NCI-H2171 treated with DMSO at 0.1 percent for 48 hours (cell line): ENCODE measurements at places on chromosomes 7 and 10.

DNA sequence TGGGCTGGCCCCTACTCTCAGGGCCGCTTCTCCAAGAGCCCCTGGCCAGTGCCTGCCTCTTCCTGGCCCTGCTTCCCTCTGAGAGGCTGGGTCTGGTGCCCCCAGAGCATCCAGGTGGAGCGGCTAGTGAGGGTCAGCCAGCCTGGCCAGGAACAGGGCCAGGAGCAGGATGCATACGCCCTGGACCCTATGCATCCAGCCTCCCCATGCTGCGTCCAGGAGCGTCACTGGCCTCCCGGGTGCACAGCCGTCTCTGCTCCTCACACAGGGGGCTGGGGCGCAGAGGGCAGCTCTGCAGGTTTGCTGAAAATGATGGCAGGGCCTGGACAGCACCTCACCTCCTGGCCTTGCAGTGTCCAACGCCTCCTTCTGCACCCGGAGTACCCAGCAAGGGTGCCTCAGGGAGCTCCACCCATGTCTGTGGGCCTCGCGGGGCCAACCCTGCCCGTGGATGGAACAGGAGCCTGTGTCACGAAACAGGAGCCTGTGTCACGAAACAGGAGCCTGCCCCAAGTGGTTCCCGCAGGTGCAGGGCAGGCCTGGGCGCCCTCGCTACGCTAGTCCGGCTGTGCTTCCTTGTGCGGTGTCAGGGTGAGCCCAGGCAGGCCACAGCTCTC, 246.2 kb upstream of the PPP2R2D start:
- DNase-seq, result no peak

DNA sequence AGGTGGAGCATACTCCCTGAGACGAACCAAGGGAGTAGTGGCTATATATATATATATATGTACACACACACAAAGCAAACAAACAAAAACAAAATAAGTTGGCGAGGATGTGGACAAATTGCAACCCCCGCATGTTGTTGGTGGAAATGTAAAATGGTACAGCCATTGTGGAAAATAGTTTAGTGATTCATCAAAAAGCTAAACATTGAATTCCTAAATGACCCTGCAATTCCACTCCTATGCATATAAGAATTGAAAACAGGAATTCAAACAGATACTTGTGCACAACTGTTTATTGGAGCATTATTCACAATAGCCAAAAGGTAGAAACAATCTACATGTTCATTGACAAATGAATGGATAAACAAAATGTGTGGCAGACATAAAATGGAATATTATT, 407.9 kb downstream of the KCNMA1 start:
- DNase-seq, result no peak

DNA sequence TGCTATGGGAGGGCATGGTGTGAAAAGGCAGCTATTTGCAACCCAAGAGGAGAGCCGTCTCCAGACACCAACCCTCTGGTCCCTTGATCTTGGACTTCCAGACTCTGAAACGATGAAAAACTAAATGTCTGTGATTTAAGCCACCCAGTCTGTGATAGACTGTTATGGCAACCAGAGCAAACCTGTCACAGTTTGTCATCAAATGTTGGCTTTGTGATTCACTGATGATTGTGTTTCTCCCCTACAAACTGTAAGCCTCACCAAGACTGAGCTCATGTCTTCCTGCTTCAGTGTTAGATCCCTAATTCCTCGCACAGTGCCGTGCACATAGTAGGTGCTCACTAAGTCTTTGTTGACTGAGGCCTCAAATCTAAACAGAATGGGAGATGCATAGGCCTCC, 224.6 kb upstream of the PITRM1 start:
- no peak for DNase-seq

GRCh38 chr10:120802935-120803334, 48.2 kb upstream of the WDR11 start:
- no peak for DNase-seq

DNA sequence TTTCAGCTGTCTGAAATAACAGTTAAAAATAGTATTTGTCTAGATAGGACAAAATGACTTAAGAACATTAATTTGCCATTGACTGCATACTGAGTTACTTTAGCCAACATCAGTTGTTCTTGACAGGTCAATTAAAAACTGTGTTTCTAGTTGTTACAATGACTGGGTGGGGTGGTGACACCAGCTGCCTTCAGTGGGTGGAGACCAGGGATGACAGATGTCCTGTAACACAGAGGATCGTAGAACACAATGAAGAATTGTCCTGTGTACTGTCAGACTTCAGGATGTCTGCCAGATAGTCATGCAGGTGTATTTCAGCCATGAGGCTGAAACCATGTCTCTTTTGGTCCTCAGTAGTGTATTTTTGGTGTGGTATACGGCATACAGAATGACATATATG, 24.4 kb downstream of the TRUB1 start:
- DNase-seq, result peak; percentile 36

DNA sequence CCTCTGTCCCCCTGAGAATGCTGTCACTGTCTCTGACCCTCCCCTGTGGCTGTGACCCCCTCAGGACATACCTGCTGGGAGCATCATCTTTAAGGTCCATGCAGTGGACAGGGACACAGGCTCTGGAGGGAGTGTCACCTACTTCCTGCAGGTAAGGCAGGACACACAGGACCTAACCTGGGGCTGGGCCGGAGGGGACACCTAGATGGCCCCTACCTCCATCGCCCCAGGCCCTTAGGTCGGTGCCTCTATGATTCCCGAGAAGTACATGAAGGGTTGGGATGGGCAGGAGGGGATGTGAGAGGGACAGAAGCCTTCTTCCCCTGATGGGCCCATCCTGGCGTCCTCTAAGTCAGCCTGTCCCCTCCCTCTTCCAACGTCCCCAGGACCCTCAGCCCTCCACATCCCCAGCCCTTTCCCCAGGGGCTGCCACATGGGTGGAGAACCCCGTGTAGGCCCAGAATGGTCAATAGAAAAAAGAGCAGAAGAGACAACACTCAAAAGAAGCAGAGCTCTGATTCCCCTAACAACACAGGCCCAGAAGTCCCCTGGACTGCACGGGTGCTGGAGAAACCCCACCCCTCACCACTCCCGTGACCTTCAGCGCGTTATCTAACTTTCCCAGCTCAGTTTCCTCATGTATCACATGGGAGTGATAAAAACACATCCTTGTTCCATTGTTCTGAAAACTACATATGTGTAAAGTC, 6.4 kb downstream of the CDHR1 start:
- DNase-seq, result no peak

- DNase-seq, result no peak
Observed at GRCh38 chr7:108345710-108346336, 110.4 kb downstream of the NRCAM start.

DNA sequence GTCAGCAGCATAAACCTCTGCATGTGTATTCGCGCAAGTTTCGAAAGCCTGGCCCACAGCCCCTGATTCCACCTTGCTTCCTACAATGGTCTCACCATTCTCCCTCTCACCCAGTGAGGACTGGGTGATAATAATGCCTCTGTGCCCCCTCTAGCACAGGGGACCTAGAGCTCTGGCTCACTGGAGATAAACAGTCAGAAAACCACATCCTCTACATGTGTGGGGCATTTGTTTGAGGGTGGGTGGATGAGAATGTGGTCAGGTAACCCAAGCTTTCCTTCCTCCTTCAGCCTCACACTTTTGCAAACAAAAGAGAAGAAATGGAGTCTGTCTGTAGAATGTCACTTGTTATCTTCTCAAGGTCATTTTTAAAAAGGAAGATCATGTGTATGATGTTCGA, 373.5 kb downstream of the KCNMA1 start:
- DNase-seq, result no peak

GRCh38 chr7:120583899-120584586, 273.9 kb downstream of the TSPAN12 start:
- DNase-seq, result peak; percentile 13

GRCh38 chr7:120725376-120726039, 132.4 kb downstream of the TSPAN12 start:
- DNase-seq, result peak; percentile 24

GRCh38 chr7:100159099-100159623, 638 bp upstream of the TRAPPC14 start:
- no peak for DNase-seq

DNA sequence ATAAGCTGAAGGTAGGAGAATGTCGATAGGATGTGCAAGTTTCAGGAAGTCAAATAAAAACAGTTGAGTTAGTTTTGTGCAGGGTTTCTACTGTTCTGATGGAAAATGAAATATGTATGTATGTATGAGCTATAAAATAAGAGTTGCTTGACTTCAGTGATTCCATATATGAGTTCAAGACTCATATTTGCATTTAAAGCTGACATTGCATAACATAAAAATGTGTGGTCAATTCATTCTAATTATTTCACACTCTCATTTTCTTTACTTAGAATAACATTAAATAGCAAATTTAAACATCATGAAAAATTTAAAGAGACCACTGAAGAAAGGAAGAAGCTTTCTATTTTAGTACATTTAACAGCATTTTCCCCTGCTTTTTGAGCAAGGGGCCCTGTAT, 37.8 kb downstream of the IFIT5 start:
- DNase-seq, result no peak

- no peak for DNase-seq
Observed at GRCh38 chr10:48527756-48528155, 77.1 kb downstream of the ARHGAP22 start.

GRCh38 chr7:8516976-8517375, 83.6 kb downstream of the NXPH1 start:
- no peak for DNase-seq

DNA sequence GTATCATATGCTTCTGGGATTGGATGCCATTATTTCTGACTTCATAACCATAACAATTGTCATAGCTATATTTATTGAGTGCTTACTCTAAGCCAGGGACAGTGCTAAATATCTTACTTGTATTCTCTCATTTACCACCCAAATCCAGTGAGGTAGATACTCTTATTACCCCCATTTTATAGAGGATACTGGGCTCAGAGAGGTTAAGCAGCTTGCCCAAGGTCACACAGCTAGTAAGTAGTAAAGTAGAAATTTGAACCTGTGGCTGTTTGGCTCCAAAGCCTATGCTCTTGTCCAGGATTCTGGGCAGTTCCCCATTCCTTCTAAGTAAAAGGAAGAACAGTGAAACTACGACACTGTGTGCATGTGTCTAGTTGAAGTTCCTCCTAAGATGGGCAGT, 56.5 kb downstream of the COL13A1 start:
- no peak for DNase-seq

GRCh38 chr7:30469303-30469702, 9.3 kb downstream of the NOD1 start:
- peak; percentile 82 for DNase-seq

DNA sequence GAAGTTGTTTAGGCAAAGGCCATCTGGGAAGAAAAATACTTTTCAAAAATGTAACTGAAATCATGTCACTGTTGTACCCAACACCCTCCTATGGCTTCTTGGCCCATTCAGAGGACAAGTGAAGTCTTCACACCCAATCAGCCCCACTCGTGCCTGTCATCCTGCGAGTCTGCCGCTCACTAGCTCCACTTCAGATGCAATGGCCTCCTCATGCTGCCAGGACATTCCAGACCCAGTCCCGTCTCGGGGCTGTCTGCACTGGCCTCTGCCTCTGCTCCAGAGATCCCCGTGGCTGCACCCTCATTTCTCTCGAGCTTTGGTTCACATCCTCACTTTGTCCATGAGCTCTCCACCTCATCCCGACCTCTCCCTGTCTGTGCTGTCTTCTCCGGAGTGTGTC, 227.1 kb downstream of the KCNMA1 start:
- DNase-seq, result no peak

DNA sequence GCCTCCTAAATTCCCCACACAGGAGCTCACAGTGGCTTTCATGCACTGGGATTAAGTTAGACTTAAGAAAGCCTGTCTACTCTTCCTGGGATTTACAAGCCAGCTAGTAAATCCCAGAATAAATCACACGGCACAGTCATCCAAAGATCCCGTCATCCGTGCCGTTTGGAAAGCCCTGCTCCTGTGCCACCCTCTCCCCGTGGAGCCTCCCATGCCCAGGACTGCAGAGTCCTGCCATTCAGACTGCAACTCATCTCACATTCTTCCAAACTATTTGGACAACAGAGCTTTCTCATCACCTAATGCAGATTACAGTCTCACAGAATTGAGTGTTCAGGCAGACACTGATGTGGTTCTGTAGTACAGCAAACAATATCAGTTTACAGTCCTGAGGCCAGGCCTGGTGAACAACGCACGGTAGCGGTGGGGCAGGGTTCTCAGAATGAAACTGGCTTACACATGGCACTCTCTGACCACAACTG, 166.5 kb downstream of the EGFR start:
- DNase-seq, result no peak

DNA sequence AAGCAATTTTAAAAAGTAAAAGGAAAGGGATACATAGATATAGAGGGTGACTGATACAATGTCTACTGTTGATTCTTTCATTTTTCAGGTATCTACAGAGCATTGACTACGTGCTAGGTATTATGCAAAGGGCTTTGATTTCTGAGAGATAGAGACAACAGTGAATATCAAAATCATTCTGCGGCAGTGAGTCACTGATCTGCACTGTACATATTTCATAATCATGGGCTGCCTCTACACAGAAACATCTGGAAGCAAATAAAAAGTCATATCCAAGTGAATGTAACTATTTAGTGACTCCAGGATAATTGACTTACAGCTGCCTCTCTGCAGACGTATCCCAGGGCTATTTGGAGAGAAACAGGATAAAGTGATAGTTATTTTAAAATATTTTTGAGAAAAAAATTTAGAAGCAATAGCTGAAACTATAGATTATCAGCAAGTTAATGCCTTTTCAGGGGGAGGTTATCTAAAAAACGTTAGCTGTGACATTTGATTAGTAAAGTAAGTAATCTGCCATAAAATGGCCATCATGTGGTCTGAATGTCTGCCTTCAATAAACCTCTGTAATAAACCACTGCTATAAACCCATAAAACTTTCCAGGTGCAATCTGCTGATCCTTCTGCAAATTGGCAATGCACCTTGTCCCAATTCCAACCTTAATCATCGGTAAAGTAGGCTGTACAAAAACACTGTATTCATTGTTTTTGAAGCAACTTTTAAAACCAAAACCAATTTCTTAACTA, 43.7 kb downstream of the CPXM2 start:
- no peak for DNase-seq

- no peak for DNase-seq
Observed at GRCh38 chr10:131035779-131036178, 275.7 kb downstream of the TCERG1L start.

GRCh38 chr10:79004311-79004710, 64.5 kb upstream of the ZMIZ1 start:
- DNase-seq, result no peak

DNA sequence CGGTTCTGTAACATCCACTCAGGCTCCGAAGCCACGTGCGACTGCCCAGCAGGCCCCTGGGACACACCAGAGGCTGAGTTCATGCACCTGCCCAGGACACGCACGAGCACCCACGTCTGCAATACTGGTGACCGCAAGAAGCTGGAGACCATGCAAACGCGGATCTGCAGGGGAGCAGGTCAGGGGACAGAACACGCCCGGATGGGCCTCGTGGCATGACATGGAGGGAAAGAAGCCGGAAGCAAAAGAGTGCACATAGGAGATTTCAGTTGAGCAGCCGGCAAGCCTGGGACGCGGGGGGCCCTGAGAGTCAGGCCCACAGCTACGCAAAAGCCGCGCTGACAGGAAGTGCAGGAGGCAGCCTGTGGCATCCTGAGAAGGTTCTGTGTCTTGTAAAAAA, 73.7 kb downstream of the FOXL3 start:
- no peak for DNase-seq
